NCI-H526 treated with DMSO at 0.1 percent for 48 hours (cell line): ENCODE measurements at places on chromosomes 2 and 18.

DNA sequence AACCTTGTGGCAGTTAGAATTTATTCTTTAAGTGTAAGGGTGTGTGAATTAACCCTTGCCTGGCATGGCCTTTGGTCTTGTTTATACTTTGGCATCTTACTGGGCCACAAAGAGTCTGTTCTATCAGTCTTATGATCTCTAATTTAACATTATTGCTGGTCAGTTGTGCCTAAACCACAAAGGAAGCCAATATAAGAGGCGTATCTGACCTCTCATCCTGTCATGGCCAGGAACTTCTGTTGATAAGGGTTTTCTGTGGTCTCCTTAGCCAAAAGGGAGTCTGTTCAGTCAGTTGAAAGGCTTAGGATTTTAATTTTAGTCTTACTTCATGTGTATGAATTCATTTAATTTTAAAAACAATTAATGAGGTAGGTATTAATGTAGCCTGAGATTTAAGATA is 127.2 kb downstream of the LRRTM4 start:
- DNase-seq, result no peak

GRCh38 chr18:60826346-60826745 is 453.8 kb upstream of the MC4R start:
- DNase-seq, result no peak

- DNase-seq, result no peak
Measured at GRCh38 chr18:79668203-79668602, 11.4 kb upstream of the CTDP1 start.

GRCh38 chr18:1094409-1094808 is 189.7 kb downstream of the ADCYAP1 start:
- DNase-seq, result no peak

GRCh38 chr2:77512507-77512906 is 9.7 kb downstream of the LRRTM4 start:
- no peak for DNase-seq

DNA sequence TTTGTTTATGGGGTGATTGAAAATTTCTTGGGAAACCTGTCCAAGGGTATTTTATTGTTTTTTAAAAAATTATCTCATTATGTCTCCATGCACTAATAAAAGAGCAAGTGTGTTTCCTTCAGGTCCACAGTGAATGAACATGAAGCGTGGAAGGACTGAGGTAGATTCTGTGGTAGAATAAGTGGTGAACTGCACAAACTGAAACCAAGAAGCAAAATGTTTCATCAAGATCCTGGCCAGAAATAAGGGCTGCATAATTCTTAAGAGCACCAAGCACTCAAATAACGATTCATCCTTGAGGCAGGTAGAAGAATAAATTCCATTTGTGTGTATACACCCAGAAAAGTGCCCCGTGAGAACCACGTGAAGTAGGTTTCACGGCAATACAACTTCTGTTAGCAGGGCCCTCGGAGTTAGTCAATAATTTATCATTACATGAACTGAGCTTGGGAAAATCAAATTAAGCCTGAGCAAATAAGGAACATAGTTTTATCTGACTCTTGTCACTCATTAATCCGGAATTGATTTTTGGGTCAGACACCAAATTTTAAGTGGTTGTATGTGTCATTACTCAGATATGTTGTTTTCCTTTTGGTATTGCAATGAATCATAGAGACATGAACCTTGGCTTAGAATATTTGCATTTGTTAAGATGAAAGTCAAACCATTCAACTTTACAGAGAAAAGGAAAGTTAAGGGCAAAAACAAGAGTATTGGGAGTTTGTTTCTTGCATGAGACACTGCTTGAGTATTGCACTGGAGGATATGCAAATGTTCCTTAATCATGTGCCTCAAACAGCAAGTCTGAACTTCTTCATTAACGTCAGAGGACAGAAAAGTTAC is 472.6 kb upstream of the NETO1 start:
- no peak for DNase-seq
